Suppressor macrophage treated with lipopolysaccharide for 1 hour (primary cell): ENCODE measurements at places on chromosomes 12 and 14.

- DNase-seq: no peak
Measured at GRCh38 chr14:34075826-34076225, 125.0 kb upstream of the EGLN3 start.

GRCh38 chr12:60209933-60210332 is 614.1 kb downstream of the SLC16A7 start:
- DNase-seq: no peak

DNA sequence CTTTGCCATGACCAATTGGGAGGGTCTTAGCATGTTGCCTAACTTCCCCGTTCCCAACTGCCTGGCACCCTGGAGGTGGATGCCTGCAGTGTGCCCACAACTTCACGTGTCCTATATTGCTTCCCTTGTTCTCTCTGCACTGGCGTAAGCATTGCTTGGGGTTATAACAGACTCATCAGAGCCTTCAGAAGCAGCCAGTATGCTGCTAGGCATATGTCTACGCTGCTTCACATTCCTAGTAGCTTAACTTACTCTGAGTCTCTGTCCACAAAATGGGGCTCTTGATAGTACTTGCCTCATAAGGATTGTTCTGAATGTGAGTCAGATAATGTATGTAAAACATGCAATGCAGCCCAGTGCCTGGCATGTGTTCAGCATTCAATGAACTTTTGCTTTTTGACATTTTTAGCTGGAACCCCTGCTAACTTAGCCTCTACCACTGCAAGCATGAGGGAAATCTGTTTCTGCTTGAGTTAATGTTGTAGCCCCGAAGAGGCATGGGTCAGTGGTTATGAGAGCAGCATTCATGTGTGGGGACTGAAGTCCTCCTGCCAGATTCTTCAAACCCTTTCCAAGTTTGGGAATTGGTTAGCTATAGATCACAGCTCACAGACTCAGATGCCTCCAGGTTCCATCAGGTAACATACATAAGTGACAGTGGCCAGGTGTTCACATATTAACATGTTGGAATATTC is 2.8 kb downstream of the SLC5A8 start:
- no peak for DNase-seq

DNA sequence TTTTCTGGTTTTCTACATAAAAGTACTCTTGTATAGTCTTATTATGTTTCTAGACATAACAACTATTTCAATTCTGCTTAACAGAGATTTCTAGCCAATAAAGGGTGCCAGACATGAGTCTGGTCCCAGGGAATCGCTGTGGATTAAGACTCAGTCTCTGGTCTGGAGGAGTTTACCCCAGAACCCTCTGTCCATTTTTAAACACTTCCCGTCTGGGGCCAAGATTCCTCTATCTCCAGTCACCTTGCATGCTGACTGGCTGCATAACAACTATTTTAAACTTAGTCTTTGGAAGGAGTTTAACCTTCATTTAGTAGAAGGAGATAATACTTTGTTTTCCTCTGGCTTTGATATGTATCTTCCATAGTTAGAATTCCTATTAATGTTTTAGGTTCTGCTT is 163.1 kb upstream of the IFNG-AS1 start:
- no peak for DNase-seq

DNA sequence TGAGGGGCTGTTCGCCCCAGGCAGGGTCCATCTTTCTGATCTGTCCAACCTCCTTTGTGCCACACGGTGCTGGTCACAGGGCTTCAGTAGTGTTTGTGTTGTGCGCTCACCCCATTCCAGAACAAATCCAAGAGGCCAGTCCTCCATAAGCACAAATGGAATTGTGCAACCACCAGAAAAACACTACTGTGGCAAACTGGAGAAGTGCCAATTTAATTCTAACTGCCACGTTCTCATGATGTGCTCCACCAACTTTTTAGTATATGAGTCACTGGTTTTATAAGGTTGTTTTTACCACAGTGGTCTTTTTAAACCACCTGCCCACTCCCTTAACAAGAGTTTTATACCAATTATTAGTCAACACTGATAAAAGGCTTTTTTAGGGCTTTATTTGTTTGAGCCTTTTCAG is 380.2 kb downstream of the NAV3 start:
- no peak for DNase-seq

- no peak for DNase-seq
Measured at GRCh38 chr12:43143278-43143677, 408.7 kb downstream of the ADAMTS20 start.

- DNase-seq: no peak
Measured at GRCh38 chr12:116864371-116865160, 16.7 kb downstream of the HRK start.
